ENCODE measurements at places on chromosomes 5 and 9.

DNA sequence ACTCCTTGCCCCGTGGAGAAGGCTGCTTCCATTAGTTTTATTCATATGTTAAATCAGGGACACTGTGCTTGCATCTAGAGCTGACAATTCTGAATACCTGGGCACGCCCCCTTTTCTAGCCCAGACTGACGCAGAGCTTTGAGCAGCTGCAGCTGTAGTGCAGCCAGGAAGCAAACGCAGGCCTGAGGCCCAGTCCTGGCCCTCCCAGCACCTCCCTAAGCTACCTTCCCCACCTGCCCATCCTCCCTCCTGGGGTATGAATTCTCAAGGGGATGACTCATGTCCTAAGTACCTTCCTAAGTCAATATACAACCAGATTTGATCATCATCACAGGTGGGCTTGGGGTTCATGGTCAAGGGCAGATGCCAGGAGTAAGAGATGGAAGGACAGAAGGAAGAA lies 3.5 kb downstream of the PHF19 start:
- no peak for DNase-seq

DNA sequence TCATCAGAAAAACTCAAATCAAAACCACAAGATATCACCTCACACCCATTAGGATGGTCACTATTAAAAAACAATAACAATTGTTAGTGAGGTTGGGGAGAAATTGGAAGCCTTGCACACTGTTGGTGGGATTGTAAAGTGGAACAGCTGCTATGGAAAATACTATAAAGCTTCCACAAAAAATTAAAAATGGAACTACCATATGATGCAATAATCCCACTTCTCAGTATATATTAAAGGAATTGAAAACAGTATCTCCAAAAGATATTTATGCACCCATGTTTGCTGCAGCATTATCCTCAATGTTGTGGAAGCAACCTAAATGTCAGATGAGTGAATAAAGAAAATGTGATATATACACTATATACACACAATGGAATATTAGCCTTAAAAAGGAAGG lies 14.5 kb upstream of the ADRA1B start:
- no peak for DNase-seq

- no peak for DNase-seq
Observed at GRCh38 chr9:79184831-79185230, 386.9 kb upstream of the TLE4 start.

- DNase-seq, result no peak
Observed at GRCh38 chr5:145574889-145575573, 260.1 kb downstream of the PRELID2 start.

DNA sequence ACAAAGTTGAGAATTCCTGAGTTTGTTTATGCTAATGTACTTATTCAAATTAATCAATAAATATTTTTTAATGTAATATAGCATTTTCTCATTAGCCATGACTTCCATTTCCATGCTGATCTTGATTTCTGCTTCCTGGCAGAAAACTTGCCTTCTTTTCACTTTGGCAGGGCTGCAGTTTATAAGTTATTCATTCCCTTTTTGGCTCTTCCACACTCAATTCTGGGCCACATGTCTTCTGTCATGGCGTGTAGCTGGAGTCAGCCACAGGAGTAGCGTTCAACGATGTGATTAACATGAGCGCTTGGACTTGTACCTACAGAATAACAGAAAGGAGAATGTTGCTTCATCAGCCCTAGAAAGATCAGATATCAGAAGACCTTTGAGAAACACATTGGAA lies 172.9 kb downstream of the CFAP90 start:
- DNase-seq, result no peak

- no peak for DNase-seq
Observed at GRCh38 chr5:67176936-67177335, 19.7 kb downstream of the CD180 start.

DNA sequence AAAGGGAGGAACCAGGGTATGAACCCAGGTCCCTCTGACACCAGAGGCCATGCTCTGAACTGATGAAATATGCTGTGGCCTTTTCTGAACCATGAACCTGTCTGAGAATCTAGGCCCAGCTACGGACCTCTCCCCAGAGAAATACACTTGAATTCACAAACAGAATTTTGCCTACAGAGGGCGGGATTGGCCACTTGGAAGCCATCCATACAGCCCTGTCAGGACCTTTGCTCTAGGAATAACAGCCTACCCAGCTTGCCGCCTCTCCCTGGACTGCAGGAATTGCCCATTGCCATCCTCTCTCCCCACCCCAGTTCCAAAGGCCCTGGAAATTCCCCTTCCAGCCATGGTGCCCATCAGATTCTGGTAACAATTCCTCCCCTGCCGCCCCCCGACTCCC lies 26.6 kb downstream of the MORN5 start:
- DNase-seq, result no peak

DNA sequence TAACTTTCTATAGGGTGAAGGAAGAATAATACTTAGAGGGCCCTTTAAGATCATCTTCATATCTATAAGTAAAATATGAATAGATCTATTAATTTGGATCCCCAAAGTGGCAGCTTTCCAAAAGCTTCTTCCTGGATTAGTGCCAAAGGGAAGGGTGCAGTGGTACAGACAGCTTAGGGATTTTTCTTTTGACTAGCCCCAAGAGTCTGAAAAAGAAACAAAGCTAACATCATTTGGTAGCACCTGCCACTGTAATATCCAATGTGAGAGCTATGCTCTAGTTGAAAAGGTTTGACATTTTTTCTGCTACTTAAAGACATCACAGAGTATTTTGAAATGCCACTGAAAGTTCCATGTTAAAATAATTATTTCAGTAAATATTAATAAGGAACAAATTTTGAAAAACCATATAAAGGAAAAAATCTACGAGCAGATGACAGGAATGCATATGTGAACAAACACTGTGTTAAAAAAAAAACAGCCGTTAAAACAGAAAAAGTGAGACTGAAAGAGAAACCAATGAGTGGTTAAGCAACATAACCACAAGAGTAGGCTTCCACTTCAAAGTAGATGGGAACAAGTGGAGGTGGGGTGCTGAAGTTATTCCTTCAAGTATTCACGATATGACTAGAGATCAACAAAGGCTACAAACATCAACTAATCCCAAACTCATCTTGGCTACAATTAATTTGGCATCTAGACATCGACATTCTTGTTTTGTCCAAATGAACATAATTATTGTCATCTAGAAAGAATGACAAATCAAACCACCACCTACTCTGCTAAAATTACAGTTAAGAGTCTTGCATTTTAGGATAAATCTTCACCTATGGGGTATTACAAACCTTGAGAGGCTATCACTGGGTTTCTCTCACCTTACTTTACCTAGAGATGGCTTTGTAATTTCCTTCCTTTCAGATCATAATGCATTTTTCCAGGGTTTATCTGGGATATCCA lies 137.5 kb downstream of the CPLANE1 start:
- no peak for DNase-seq

- DNase-seq, result no peak
Observed at GRCh38 chr9:127574072-127574993, 37.7 kb upstream of the STXBP1 start.

GRCh38 chr9:12954441-12954840 lies 179.6 kb downstream of the LURAP1L start:
- DNase-seq, result no peak

DNA sequence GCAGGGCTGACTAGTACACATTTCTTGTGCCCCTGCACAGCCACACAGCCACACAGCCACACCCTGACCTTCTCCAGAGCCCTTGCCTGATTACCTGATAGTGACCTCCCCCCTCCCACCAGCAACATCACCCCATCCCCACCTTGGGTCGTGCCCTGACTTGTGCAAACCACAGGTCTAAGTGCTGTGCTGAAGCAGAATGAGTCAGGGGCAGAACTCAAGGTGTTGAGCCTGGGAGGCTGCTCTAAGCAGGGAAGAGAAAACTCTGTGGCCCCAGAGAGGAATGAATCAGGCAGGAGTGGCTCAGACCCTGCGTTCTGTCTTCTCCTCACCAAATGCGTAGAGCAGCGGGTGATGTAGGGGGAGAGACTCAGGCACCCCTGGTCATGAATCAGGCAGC lies 24.3 kb upstream of the FAT2 start:
- no peak for DNase-seq

GRCh38 chr5:32475334-32476097 lies 31.0 kb upstream of the ZFR start:
- DNase-seq, result no peak

GRCh38 chr5:27308153-27308552 lies 269.8 kb upstream of the CDH9 start:
- no peak for DNase-seq

DNA sequence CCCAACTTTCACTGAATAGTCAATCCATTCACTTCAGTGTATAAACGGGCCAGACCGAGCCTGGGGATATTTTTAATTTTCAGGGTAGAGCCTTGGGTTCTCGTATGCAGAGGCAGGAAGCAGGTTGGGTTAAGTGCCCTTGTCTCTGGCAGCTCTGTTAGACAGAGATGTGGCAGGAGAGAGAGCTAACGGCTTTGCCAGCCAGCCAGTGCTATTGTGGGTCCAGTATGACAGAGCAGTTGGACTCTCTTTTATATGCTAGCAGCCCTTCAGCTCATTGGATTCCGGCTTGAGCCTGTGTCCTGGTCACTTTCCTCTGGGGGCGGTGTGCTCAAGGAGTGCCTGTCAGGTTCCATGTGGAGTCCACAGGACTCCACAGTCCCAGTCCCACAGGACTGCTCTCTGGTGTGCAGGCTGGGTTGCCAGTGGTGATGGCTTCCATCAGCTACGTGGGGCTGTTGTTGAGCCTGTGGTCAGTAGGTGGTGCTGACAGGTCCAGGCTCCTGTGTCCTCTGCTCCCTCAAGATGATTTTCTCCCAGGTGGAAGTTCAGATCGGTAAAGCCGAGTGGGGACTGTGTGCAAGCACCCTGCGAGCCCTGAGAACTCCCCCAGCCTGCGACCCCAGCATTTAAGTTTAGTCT lies 14.3 kb downstream of the CLTA start:
- DNase-seq, result no peak

DNA sequence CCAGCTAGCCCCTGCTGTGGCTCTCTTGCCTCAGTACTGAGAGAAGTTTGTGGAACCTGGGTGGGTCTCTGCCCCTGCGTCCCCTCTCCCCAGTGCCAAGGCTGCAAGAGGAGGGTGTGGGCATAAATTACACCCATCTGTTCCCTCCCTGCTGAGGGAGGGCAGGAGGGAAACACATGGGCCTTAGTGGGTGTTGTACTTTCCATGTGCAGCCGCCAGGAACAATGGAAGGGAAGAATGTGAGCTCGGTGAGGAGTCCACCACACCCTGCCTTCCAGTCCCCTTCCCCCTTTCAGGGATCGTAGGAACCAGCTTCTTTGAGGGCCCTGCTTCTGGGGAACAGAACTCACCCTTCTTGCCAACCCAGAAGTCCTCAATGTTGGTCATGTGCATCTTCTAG lies 138.2 kb upstream of the KLF4 start:
- DNase-seq, result no peak

DNA sequence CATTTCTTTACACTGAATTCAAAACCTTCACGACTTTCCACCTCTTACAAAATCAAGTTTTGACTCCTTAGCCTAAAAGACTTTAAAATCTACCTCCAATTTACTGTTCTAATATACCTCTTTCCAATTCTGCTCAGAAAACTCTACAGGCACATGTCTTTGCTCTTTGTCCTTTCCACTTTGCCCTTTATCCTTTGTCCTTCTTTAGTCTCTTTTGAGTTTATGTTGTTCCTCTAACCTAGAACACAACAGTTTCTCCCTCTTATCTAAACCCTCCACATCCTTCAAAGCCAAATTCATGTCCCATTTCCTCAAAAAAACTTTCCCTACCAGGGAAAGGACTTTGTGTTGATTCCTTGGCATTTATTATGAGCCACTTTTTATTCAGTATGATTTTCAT lies 1.4 kb downstream of the CDKL3 start:
- DNase-seq, result no peak

- no peak for DNase-seq
Observed at GRCh38 chr5:77770293-77771005, 5.7 kb downstream of the TBCA start.

- no peak for DNase-seq
Observed at GRCh38 chr5:36285837-36286615, 15.7 kb downstream of the RANBP3L start.

GRCh38 chr5:142032747-142033631 lies 20.2 kb upstream of the GNPDA1 start:
- DNase-seq, result no peak

- DNase-seq, result no peak
Observed at GRCh38 chr5:61465496-61465895, 133.4 kb downstream of the ZSWIM6 start.

- DNase-seq, result no peak
Observed at GRCh38 chr5:51047369-51047768, 335.9 kb upstream of the ISL1 start.

DNA sequence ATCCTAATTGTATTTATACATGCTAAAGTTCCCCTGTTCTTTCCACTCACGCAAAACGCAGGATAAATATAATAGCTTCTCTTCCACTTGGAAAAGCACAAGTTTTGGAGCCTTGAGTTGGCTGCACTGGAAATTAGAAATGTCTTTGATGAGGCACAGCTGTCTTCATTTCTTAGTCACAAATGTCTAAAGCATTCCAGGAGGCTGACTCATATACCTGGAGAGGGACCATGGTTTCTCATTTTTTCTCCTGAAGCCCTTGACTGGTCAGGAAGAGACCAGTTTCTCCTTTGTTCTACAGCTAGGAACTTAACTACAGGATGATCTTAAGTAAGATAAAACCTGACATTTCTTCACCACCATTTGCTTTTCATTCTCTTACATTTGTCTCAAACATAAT lies 16.2 kb downstream of the MTX3 start:
- no peak for DNase-seq
